ENCODE measurements at places on chromosomes 2 and 18.

- no peak for DNase-seq
These were observed 63.2 kb downstream of the PRKCE start for GRCh38 chr2:45714679-45715078.

- no peak for DNase-seq
These were observed 888.8 kb downstream of the LRRTM4 start for GRCh38 chr2:76633276-76633921.

GRCh38 chr2:26559044-26559405 is 81.1 kb upstream of the OTOF start:
- DNase-seq, result no peak

DNA sequence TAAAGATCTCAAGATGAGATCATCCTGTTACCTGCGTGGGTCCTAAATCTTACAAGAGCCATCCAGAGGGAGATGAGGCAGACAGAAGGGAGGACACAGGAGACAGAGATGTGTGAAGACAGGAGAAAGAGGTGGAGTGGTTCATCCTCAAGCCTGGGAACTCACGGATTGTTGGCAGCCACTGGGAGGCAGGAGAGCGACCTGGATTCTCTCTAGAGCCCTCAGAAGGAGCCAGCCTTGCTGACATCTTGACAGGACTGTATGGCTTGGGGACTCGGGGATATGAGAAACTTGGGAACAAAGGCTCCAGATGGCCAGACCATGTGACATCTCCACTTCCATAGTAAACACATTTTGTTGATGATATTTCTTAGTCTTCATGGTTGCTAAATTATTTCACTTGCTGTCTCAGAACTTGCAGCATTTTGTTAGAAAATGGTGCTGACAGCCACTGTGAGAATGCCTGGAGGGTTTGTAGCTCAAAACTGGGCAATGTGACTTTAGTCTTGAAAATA is 57.8 kb upstream of the MC2R start:
- DNase-seq, result no peak

DNA sequence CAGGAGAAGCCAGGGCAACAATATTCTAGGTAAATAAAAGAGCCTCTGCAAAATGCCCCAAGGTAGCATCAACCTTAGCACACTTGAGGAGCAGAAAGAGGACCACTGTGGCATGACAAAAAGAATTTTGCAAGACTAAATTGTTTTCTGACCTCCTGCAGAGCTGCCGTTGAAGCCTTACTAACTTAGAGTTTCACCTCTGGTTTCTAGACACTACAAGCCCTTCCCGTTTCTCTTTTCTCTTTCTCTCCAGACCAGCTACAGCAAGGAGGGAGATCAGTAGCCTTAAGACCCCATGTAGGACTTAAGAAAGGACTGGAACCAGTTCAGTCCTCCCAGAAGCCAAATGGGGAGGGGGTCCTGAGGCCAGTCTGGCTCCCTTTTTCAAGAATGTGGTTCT is 73.3 kb upstream of the SP3 start:
- no peak for DNase-seq

GRCh38 chr18:54916507-54916906 is 42.8 kb downstream of the CCDC68 start:
- DNase-seq, result no peak

DNA sequence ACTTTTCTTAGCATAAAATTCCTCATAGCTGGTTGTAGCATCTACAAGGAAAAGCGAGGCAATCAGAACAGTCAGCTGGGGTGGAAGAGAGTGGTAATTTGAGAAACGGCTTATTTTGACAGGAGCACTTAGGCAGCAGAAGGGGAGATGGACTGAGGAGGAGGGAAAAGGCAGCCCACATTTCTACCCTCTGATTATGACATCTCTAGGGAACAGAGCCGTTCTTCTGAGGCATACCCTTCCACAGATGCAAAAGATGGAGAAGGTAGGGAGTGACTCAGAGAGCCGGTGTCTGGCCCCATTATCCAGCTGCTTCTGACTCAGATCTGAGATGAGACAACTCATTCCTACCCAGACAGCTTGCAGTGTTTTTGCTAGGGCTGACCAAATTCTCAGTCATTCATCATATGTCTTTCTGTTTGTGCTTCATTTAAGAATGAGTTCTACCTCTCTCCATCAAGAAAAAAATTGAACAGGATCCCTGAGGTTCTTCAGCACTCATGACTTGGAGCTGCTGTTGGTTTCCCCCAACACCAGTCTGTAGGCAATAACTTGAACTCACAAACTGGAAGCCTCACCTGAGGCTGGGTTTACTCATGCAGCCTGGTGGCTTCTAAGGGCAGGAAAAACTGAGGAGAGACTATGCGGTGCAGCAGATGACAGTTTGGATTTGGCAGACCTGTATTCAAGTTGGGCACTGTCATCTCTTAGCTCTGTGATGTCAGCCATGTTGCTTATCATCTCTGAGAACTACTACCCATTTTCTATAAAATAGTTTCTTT is 15.9 kb upstream of the SEC11C start:
- no peak for DNase-seq

DNA sequence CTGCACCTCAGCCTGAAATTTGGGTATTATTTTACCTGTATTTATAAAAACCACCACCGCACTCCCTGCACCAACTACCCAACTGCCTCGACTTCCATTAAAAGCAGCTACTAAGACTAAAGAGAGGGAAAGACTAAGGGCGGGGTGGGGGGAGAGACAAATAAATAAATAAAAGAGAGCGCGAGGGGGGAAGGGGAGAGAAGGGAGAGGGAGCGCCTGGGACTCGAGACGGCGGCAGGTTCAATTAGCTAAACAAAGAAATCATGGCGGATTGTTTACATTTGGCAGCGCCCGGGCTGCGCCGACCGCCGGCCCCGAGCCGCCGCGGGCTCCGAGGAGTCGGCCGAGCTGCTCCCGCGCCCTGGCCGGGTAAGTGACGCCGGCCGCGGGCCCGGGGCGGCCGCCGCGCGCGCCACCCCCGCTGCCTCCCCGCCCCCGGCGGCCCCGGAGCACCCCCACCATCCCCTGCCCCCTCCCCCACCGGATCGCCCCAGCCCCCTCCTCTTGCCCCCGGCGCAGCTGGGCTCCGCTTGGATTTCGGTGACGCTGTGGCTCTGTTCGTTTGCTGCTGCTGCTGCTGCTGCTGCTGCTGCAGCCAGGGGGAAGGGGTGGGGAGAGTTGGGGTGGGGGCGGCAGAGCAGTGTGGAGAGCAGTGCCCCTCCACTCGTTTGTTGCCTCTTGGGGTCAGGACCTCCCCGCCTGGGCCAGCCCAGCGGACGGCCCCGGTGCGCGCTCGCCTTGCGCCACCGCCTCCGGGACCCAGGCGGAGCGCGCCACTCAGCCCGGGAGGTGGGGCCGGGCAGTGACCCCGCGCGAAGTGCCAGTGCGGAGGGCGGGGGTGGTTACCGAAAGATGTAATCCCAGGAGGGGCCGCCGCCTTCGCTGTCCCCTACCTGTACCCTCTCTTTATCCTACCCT is 187.2 kb upstream of the FANCL start:
- no peak for DNase-seq

DNA sequence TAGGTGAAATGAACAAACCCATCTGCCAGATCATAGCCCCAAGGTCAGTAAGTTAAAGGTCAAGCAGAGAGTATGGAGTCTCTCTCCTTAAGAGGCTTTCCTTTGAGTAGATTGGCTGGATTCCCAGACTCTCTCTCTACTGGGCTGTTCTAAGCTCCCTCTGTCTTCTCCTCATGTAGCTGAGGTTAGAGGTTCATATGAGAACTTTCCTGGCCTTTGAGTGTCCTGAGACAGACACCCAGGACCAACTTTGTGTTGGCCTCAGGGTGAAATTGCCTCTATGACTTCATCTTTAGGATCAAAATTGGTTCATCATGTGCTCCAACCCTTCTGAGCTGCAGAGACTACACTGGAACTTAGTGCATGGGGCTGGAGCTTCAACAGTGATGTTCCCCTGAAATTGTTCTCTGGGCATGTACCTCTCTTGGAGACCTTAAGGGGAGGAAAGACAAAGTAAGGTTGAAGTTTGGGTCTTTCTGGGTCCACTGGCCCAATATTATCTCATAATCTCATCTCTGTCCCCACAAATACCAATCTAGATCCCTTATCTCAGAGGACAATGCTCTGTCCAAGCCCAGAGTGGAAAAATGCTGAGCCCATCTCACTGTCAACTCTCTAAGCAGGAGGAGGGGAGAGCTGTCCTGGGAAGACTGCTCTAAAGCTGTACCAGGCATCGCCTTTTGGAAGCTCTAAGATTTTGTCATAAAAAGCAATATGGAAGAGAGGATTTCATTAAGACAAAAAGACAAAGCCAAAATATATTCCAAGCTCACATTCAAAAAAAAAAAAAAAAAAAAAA is 177.3 kb upstream of the ARL4C start:
- DNase-seq, result no peak

- no peak for DNase-seq
These were observed 43.1 kb downstream of the TNS1 start for GRCh38 chr2:217959723-217960122.

DNA sequence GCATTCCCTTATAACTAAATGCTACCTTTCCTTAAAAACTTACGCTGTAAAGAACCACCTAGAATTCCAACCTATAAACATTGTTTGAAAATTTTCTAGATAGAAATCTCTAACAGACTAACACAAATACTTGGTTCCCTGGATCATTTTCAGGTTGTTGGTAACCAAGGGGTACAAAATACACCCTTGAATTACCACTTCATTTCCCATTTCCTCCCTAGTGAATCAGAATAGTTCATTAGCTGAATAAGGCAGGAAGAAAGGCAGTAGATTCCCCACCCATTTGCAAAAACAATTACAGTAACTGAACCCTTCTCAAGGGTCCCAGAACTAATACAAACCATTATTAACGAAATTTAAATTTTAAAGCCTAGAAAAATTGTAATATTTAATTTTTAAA is 5.5 kb downstream of the MEX3C start:
- DNase-seq, result no peak

DNA sequence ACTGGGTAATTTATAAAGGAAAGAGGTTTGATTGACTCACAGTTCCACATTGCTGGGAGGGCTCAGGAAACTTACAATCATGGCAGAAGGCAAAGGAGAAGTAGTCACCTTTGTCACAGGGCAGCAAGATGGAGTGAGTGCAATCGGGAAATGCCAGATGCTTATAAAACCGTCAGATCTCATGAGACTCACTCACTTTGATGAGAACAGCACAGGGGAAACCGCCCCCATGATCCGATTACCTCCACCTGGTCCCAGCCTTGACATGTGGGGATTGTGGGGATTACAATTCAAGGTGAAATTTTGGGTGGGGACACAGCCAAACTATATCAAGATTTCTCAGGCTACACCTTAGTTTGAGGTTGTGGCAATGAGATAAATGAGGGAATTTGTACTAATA is 54.9 kb downstream of the AKAIN1 start:
- no peak for DNase-seq

- no peak for DNase-seq
These were observed 361.7 kb downstream of the TMEM182 start for GRCh38 chr2:103123516-103123915.

DNA sequence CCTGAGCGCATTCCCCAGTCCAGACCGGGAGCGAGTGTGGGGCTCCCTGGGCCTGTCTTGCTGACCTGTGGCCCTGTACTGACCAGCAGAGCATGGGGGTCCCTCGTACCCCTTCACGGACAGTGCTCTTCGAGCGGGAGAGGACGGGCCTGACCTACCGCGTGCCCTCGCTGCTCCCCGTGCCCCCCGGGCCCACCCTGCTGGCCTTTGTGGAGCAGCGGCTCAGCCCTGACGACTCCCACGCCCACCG is 5.3 kb downstream of the NEU4 start:
- DNase-seq, result no peak

Data from activated CD8-positive, alpha-beta memory T cell treated with anti-CD3 and anti-CD28 coated beads for 4 hours (primary cell).